ENCODE measurements at places on chromosomes 12 and 14.

DNA sequence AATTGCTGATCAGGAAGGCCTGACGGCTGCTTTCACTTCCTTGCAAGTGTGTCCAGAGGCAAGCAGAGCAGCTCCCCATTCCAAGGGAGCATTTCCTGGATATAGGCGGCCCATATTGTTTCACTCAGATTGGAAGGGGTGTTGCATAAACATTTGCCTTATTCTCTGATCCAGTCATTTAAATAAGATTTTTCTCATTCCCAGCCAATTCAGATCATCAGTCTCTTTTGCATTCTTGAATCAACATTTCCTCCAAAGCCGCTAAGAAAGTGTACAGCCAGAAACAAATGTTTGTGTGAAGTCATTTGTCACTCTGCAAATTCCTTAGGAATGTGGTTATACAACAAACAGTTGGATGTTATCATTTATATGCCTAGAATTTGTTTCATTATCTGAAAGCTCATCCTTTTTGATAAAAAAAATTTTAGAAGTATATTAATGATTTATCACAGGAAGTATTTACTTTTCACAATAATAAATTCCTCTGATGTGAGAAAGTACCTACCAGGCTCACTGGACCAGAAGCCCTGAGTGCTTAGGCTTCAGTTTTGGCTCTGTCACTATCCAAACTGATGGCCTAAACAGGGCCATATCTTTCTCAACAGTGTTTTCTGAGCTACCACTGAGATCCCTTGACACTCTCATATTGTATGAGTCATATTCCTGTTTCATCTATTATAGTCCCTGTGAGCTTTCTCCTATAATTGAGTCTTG, 379.6 kb downstream of the CCDC91 start:
- no peak for DNase-seq

DNA sequence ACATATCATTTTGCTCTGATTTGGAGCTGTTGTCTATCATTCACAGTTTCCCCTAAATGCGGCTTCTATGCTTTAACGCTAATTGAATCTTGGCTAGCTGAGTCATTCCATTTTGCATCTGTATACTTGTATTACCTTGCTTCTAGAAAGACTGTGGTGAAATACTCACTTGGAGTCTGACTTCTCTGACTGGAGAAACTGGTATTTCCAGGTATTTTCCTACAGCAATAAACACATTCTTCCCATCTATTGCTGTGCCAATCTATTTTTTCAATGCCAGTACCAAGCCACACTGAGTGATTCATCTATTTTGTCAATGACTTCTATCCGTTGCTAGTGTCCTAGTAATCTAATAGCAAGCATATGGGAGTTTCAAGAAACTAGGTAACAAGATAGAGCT, 76.0 kb upstream of the ST8SIA1 start:
- DNase-seq: no peak

DNA sequence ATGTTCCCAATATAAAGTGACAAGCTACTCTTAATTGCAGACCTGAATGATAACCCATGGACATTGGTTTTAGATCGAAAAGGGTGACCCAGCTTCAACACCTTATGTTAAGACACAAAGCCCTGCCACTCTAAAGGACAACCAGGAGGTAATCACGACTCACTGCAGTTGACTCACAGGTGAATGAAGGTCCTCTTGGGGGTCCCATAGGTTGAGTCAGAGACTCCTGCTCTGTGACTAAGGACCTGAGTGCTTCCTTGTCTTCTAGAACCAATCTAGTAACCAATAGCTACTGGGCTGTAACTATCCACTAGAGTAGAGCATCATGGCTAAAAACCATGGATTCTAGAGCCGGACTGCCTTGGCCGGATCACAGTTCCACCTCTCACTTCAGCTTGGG, 73.8 kb downstream of the KCNK10 start:
- no peak for DNase-seq

GRCh38 chr12:94660436-94660835, 10.1 kb upstream of the TMCC3 start:
- DNase-seq: no peak

DNA sequence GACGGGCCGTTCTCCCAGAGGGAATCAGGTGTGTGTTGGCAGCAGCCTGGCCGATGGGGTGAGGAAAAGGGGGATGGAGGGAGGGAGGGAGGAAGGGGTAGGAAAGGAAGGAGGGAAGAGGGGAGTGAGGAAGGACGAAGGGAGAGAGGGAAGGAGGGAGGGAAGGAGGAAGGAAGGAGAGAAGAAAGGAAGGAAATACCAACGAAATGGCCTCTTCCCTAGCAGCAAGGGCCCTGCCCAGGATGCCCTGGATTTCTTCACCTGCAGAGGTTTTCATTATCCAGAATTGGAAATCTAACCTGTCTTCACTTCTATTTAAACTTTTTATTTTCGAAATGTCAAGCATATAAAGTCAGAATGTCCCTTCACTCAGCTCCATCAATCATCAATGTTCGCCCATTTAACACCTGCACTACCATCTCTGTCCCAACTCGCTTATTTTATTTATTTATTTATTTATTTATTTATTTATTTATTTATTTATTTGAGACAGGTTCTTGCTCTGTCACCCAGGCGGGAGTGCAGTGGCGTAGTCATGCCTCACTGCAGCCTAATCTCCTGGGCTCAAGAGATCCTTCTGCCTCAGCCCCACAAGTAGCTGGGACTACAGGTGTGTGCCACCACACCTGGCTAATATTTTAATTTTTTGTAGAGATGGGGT, 70.7 kb downstream of the ACACB start:
- no peak for DNase-seq

- DNase-seq: no peak
Observed at GRCh38 chr12:71654200-71654599, 9.4 kb downstream of the ZFC3H1 start.

- DNase-seq: no peak
Observed at GRCh38 chr12:76945867-76946266, 67.0 kb upstream of the CSRP2 start.

- DNase-seq: no peak
Observed at GRCh38 chr14:76827696-76828296, 1.6 kb downstream of the LRRC74A start.

- DNase-seq: no peak
Observed at GRCh38 chr12:47714826-47715386, 9.1 kb upstream of the RPAP3 start.

- no peak for DNase-seq
Observed at GRCh38 chr12:124707316-124707715, 139.9 kb upstream of the NCOR2 start.

DNA sequence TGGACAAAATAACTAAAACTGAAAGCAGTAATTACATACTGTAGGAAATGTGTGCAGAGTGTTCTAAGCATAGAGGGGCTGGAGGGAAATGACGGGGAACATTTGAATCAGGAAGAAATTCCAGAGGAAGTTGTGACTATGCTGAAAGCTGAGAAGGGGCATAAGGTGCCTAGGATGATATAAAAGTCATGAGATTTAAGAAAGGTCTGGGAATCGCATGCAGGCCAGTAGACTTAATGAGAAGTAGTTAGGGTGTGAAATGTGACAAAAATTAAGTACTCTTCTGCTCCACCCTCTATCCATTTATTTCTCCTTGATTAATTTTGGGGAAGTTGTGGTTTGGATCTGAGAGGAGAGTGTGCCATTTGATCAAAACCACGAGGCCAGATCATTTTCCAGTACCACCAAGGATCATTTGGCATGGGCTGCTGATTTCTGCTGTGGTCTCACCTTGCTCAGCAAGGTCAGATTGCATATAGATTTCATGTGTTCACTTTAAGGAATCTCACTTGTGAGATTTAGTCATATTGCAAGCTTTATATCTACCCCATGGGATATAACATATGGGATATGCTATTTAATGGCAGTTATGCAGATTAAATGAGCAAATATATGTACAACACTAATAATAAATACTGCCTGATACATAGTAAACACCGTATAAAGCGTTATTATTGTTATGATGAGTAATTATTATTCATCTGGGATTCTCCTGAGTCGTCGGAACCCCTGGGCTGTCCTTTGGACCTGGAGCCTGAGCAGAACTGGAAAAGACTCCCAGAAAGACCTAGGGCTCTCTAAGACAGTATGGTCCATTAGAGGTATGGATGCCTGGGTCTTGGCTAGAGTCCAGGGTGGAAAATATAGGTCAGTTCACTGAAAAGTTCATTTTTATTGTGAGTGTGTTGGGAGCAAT, 72.3 kb downstream of the SRGAP1 start:
- no peak for DNase-seq

DNA sequence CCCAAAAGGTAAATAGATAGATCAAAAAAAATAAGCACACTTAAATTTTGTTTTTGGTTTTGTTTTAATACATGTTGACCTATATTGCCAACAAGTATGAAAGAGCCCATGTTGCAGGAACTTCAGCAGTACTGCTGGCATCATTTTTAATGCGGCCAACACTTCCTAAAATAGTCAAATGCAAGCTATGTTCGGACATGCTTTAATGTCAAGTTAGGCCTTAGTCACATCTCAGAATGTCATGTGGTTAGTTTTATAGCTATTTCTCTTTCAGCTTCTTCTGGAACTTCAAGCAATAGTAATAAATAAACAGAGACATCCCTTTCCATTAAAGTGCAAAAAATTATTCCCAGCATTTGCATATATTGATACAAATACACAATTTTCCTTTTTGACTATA, 153.4 kb downstream of the PIK3C2G start:
- DNase-seq: no peak

GRCh38 chr14:77623201-77623600, 6.8 kb upstream of the SPTLC2 start:
- DNase-seq: no peak

- DNase-seq: no peak
Observed at GRCh38 chr14:42420071-42420470, 813.4 kb downstream of the LRFN5 start.

GRCh38 chr12:132904718-132905328, 17.4 kb upstream of the CHFR start:
- peak; percentile 86 for DNase-seq
